ENCODE measurements at places on chromosomes 6 and 20.

- DNase-seq, result no peak
Observed at GRCh38 chr6:139354189-139354588, 20.3 kb downstream of the CITED2 start.

- DNase-seq, result peak; percentile 52
Observed at GRCh38 chr6:41940759-41941279, 789 bp downstream of the CCND3 start.

DNA sequence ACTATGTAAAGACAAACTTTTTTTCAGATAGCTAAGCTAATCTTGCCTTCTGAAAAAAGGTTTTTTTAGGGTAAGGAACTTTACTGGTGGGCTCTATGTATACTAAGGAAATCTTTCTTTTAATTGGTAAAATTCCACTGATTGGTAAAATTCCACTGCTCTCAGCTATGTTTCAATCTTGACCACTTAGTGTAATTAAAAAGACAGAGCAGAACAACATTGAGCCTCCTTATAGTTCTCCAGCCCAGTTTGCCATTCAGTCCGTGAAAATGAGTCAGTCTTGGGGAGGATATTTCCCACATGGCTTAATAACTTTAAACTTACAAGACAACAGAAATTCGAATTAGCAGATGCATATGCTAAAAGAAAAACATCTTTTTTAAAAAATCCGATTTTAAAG lies 92.7 kb downstream of the EYA4 start:
- no peak for DNase-seq

GRCh38 chr20:38764567-38765318 lies 16.5 kb downstream of the ACTR5 start:
- peak; percentile 89 for DNase-seq

DNA sequence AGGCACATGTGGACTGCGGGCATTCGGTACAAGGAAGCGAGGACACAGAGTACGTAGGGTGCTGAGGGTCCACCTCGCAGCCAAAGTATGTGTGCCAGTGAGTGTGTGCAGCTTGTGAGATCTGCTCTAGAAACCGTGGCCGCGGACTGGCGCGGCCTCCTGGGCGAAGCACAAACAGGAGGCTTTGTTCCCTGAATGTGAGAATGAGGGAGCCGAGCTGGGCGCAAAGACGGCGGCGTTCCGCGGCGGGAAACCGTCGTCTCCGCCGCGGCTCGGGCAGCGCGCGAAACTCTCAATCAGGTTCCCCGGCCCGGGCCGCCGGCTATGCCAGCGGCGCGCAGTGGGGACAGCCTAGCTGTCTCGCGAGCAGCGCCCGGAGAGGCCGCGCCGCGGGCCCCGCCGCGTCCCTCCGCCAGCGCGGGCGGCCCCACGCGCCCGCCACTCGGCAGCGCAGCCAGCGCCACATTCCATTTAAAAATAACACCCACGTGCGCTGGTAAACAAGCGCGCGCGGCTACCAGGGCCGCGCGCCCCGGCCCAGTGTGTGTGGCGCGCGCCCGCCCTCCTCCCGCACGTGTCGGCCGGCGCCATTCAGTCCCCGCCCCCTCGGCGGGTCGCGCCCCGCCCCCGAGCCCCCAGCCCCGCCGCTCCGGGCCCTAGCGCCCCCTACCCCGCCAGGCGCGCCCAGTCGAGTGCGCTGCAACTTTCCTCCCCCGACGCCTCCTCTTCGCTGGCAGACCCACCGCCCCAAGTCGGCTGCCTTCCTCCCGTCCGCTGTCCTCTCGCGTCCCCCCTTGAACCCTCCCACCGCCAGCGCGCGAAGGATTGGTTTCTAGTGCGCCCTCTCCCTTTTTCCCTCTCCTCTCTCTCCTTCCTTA lies 3.0 kb upstream of the FOXO3 start:
- peak; percentile 69 for DNase-seq

DNA sequence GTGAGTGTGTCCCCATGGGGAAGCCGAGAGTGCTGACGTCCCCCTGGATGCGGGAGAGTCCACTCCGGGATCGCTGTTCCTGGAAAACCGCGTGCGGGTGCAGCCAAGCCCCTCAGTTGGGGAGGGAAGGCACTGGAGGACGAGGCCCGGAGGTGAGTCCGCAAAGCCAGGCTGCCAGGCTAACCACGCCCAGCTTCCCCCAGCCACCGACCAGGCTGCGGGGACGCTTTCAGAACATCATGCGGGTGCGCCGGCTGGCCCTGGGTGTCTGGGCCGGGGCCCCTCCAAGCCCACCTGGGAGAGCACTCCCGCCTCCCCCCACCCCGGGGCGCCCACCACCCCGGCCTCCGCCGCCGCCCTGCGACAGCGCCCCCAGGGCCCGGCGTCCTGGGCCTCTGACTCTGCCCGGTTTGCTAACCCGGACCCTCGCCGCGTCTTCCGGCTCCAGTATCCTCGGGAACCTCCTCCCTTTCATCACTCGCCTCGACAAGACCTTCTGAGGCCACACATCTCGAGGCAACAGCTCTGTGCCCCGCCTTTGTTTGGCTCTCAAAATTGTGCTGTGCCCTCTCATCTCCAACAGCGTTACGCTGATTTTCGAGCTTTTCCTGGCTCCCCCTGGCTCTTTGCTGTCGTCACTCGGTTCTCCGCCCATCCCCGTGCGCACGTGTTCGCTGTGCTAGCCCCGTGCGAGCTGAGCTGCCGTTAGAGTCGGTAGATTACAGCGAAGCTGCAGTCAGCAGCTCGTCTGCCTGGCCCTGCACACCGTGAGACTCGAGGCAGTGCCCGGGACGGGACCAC lies 47.1 kb upstream of the ENTPD6 start:
- DNase-seq, result peak; percentile 37

- no peak for DNase-seq
Observed at GRCh38 chr6:55584654-55585354, 5.8 kb upstream of the HMGCLL1 start.

GRCh38 chr6:159074120-159074684 lies 29.4 kb upstream of the TAGAP start:
- DNase-seq, result no peak

DNA sequence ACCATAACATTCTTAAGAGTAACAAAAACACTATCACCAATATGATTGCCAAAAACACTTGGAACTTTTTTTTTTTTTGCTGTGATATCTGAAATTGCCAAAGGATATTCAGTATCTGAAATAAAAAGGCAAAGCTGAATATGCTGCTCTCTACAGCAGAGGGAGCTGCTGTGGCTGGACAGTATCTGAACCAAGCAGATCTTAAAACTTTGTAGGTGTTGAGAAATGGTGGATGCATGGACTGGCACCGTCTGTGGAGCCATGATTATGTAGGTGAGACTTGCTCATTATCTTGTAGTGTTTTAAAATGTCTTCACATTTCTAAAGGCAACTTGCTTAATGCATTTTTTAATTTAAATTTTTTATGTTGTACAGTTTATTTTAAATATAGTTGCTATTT lies 9.2 kb downstream of the PDCD2 start:
- DNase-seq, result no peak

- DNase-seq, result no peak
Observed at GRCh38 chr6:25578538-25578937, 73.5 kb upstream of the SCGN start.

- DNase-seq, result no peak
Observed at GRCh38 chr20:52746190-52746589, 226.0 kb upstream of the TSHZ2 start.

GRCh38 chr20:3315136-3315535 lies 76.1 kb upstream of the SLC4A11 start:
- no peak for DNase-seq

- DNase-seq, result no peak
Observed at GRCh38 chr20:35828916-35829315, 57.1 kb downstream of the PHF20 start.

DNA sequence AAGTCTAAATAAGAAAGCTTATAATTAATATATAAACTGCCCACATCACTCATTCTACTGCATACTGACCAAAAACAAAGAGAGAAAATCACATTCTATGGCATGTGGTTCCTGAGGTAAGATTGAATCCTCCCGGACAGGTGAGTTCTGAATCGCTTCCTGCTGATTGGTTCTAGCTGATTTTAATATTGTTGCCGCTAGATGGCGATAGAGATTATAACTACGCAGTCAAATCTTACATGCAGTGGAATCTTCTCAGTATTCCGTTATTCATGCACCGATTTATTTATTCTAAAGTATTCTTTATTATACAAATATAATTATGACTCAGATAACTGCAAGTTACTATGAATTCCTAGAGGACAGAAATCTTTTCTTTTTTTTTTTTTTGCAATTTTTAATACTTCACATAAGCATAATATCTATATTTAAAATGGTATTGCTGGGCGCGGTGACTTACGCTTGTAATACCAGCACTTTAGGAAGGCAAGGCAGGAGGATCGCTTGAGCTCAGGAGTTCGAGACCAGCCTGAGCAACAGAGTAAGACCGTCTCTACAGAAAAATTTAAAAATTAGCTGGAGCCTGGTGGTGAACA lies 24.2 kb upstream of the TMX4 start:
- peak; percentile 57 for DNase-seq

- no peak for DNase-seq
Observed at GRCh38 chr20:10856237-10857015, 182.6 kb upstream of the JAG1 start.

DNA sequence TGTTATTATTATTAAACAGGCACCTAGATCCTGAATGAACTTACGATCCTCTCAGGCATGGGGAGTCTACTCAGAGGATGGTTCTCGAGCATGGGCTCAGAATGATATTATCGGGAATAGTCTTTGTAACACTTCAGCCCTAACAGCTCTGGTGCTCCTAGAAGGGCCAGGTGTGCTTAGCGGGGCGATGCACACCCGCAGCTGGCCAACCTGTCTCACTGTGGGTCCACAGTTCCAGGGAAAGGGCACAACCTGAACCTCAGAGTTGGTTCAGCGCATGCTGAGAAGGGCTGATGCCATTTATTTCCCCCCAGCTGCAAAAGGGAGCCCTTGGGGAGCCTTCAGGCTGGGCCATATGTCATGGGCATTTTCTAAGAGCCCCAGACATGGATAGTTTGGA lies 26.2 kb downstream of the RRAGD start:
- no peak for DNase-seq

- no peak for DNase-seq
Observed at GRCh38 chr6:125513978-125514377, 212.2 kb upstream of the HDDC2 start.

DNA sequence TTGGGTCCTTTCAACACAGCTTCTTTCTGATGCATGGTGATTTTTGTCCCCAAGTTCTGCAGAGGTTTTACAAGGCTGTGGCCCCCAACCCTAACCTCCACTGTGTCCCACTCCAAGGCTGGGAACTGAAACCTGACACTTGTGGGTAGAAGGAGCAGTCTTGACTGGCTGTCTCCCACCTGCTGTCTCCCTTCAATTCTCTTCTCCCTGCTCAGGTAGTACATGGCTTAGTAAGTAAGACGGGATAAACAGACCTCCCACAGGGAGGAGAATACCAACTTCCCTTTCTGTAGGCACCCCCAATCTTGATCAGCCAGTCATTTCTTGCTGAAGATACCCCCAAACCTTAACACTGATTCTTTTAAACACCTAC lies 25.0 kb downstream of the TGM6 start:
- DNase-seq, result no peak

DNA sequence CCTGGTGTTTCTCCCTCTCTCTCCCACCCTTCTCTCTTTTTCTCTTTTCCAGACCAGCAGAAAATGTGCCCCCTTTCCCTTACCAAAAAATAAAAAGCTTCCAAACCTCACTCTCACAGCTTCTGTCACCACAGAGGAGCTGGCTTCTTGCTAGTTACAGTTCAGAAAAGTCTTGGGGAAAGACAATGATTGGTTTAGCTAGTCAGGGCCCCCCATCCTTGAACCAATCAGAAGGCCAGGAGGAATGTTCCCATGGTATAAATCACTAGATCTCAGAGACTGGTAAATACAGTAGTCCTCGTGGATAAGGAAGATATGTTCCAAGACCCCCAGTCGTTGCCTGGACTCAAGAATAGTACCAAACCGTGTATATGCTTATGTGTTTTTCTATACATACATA lies 231.1 kb upstream of the TAB2 start:
- no peak for DNase-seq

DNA sequence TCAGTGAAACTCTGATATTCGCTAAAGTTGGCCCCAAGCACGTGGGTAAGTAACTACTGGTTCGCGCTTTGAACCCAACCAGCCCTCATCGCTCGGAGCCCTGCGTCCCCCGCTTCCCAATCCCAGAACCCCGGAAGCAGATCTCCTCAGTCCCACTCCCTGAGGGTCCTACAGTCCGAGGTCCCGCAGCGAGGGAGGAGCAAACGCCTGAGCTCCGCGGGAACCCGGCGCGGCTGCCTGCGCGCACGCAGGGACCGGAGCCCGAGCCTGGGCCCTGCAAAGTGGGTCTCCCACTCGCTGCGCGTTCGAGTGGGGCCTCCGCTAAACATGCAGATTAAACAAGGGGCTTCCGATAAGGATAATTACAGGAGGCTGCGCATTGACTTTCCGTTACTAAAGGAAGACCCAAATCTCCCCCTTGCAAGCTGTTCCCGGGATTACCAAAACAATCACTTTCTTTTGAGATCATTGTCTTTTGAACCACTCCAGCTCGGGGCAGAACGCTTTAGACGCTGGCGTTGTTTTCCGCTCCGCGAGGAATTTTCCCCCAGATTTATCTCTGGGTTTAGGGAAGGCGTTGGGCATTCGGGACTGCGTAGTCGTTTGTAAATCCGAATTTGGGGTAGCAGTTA lies 1.3 kb upstream of the VSX1 start:
- DNase-seq, result no peak

DNA sequence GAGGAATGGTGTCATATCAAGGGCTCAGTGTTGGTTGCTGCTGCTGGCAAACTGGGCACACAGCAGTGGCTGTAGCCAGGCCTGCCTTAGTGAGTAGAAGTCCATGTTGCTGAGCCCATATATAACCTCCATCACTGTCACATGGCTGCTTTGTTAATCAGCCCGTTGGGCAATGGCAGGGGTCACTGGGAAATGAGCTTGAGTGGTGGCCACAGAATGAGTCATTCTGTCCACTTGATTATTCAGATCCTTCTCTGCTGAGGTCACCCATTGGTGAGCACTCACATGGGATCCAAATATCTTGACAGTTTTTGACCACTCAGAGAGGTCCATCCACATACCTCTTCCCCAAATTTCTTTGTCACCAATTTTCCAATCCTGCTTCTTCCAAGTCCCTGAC lies 898.9 kb upstream of the EYS start:
- no peak for DNase-seq

DNA sequence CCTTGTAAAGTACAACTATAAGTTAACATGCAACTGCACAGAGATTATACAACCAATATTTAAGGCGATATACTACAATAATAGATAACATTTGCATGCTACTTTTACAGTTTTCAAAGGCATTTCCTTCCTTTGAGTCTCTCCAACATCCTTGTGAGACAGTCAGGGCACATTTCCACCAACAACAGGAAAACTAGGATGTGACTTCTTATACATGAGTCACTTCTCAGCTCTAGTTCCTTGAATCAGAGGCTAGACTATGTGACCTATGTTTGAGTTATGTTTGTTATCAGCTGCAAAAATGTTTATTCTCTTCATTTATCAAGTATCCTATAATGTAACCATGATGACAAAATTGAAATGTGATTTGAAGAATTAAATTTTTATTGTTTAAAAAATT lies 51.7 kb upstream of the TFAP2D start:
- no peak for DNase-seq

All from EL (cell line).